KBM-7 (cell line): ENCODE measurements at places on chromosomes 3 and 15.

- no peak for DNase-seq
These were observed 2.0 kb downstream of the SLC22A14 start for GRCh38 chr3:38283810-38284755.

DNA sequence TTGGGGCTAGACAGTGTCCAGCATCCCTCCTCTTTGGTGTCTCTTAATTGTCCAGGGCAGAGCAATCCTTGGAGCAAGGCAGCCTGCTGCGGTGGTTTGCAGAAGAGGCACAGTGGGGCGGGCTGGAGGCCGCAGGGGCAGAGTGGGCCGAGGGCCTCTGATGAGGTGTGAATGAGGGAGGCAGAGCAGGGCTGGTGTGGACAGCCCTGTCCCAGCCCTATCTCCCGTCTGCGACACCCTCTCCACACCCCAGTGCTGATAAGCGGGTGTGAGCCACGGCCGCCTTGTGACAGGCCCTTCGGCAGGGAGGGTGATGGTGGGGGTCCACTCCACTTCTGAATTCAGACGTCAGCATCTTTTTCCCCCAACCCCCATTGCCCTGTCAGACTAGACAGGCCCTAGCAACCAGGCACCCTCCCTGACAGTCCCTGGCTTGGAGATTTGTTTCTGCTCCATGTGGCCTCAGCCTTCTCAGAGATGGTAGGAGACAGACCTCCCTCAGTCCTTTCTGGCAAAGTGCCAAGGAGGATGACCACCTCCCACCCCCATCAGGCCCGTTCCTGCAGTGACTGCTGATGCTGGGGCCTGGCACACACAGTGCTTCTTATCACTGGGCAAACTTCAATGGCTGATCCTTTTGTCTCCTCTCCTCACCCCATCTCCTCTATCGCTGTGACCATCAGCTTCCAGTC, 37.3 kb downstream of the EXOG start:
- DNase-seq, result no peak

GRCh38 chr3:16978234-16978920, 93.6 kb downstream of the PLCL2 start:
- DNase-seq, result no peak

DNA sequence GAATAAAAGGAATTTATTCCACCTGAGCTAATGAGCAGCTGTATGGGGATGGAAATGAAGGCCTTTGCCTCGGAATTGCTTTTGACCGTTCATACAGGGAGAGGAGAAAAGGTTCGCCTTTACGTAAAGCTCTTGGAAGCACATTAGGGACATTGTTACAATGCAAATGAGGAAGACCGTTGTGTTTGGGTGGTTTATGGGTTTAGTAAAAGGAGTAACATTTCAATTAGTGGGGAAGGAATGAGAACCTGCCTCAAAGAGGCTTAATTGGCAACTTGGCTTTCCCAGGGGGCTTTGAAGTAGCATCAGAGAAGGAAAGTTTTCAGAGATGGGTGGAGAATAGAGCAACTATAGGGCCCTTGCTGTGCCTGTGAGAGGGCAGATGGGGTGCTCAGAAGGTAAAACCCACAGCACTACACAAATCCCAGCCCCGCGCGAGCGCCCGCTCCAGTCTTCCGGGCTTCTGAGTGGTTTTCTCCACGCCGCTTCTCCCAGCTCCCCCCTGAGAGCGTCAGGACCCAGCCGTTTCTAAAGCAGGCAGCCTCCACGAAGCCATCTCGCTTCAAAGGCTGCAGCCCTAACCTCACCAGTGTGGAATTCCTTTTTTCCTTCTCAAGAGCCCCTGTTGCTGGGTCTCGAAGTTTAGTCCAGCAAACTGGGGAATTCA, 192.0 kb upstream of the HES1 start:
- DNase-seq, result no peak

GRCh38 chr3:4247391-4247790, 55.8 kb upstream of the SETMAR start:
- DNase-seq, result no peak

DNA sequence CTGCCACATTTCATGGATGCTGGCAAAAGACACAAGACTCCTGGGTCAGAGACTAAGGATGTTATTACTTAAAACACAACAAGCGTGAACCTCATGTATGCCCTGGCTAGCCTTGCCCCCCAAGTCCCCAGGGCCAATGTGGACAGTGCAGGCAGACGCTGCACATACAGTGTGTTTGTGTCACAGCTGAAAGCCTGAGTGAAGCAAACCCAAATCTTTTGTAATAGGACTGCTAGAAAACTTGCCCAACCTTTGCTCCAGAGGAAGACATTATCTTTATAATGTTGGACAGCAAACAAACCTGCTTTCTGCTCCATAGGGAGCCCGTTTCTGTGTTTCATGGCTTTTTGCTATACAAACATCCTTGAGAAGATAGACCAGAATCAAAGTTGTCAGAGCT, 282.0 kb upstream of the RORA start:
- no peak for DNase-seq

- no peak for DNase-seq
These were observed 11.5 kb downstream of the LIPC start for GRCh38 chr15:58443308-58443707.

- DNase-seq, result no peak
These were observed 145.6 kb upstream of the TMCO5A start for GRCh38 chr15:37788767-37789396.

GRCh38 chr3:185405243-185405642, 42.3 kb downstream of the MAP3K13 start:
- DNase-seq, result no peak

DNA sequence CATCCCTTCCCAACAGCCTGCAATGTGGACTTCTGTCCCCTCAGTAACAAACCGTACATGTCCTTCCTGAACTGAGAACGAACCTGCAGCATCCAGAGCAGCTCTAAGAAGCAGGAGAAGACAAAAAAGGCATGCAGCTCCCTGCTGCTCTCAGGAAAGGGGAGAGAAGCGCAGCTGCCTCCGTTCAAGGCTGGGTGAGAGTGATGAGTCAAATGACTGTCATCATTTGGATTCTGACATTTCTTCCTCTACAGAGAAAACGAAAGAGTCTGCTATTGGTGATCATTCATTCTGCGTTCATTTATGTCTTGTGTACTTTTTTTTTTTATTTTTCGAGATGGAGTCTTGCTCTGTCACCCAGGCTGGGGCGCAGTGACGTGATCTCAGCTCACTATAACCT, 677.8 kb downstream of the FHIT start:
- no peak for DNase-seq

DNA sequence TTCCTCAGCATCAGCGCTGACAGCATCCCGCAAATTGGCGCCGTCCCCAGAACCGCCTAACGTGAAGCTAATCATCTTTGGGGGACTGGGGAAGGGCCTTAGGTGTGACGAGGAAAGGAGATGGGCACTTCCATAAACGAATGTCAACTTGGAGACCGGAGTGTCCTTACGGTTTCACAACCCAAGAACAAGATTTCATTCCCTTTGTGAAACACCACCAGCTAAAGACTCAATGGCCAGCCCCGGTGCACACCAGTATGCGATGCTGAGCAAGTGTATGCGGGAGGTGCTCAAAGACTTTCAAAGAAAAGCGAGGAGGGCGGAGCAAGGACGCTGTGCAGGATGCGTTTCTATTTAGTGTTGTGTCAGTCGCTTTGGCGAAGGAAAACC, 759 bp upstream of the TTBK2 start:
- no peak for DNase-seq

DNA sequence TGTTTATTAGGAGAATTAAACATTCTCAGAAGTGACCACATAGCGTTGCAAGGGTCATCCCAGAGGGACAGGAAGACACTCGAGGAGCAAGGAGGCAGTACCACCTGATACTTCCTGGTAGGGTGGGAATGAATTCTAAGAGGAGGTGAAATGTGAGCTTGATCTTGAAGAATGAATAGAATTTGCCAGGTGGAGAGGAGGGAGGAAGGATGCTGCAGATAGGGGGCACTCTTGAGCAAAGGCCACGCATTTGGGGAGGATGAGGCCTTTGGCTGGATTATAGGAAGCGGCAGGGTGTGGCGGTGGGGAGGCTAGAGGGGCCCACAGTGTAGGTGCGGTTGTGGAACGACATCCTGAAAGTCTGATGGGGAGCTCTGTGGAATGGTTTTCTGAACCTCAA, 33.5 kb downstream of the CHCHD6 start:
- no peak for DNase-seq

DNA sequence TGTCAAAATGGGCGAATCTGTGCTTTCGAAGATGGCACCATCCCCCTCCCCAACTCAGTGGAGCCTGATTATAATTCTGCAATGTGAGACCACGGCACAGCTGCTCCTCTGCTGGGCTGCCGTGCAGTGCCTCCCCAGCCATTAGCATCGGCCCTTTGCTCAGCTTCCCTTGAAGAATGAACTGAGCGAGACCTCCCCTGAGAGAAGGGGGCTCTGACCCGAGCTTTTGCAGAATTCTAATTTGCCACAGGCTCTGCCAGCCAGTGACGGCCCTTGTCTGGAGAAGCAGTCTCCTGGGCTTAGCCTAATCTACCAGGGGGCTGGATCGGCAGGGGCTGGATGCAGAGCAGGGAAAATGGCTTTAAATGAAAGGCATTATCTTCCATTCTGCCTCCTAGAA, 57.2 kb downstream of the GLDN start:
- no peak for DNase-seq

- no peak for DNase-seq
These were observed 27.9 kb downstream of the IFT122 start for GRCh38 chr3:129467932-129468331.

DNA sequence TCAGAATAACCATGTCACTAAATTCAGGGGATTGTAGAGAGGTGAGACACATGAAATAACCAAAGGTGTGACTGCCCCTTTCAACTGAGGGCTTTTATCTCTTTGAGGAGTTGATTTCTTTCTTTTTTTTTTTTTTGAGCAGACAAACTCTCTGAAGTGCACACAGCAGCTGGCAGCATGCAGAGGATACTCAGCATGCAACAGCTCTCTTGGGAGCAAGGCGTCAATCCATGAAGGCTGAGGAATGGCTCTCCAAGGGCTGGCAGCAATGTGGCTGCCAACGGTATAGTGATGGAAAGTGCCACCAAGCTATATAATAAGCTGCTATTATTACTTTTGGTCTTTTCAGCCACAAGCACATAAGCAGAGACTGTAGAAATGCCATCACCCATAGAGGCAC, 226.7 kb upstream of the FEZF2 start:
- DNase-seq, result no peak

DNA sequence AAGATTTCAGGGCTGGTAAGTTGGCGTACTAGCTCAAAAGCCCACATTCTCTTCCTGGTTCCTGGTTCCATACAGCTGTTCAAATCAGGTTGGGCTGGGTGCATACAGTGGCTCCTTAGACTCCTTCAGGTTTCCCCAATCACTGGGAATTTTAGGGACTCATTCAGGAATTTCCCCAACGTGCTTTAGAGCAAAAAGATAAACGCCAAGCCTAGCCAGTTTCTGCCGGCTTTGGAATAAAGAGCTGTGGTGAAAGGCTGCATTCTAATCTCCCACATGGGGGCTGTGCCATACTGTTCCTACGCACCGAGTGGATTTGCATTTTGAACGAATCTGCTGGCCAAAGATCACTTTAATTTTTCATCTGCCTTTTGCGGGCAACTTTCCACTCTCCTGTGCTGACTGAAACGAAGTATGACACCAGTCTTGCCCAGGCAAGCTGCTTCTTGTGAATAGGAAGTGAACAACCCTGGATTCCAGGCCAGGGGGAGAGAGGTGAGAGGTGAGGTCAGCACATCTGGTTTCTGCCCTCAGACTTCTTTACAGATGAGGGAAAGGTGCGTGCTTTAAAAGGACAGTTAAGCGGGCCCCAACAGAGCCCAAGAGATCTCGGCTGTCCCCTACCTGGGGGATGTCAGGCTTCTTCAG, 184.2 kb upstream of the PDZRN3 start:
- DNase-seq, result no peak

DNA sequence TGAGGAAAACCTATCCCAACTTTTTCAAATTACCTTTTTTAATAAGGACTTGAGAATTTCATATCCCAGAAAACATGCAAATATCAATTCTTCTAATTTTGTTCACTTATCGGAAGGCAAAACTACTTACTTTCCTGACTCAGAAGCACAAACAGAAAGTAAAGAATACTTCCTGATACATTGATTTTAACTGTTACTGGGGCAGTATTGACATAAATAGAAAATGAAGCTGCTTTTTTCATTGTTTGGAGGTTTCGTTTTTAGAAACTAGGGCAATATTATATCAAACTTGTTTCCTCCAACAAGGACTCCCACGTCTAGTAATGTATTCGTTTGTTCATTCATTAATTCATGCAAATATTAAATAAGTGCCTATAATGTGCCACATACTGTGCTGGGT, 19.1 kb downstream of the PAQR9 start:
- no peak for DNase-seq

GRCh38 chr3:129506231-129506742, 22.2 kb upstream of the RHO start:
- DNase-seq, result no peak

DNA sequence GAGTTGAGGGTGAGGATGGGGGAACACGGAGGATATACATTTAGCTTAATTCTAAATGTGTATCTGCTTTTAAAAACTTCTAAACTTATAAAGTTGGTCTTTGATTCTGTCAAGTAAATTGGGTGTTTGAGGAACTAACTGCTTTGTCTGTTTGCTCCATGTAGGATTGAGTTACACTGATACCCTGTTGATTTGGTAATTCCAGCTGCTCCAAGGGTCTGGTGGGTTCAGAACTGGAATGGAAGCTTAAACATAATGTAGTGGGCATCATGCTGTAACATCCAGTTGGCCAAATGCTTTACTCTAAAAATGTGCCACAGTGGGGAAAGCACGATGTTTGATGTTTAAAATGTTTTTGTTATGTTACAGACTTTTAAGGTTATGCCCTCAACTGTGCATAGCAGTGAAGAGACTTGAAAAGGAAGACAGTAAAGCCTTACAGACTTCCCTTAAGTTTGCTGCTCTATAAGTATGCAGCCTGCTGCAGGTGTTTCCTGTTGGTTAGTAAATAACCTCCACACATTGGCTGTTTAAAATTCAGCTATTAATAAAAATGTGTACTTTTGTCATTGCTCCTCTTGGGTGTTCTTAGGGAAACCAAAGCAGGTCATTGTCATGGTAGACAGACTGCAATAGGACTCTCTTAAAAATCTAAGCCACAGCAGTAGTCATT, 5.9 kb upstream of the EDEM1 start:
- peak; percentile 67 for DNase-seq

DNA sequence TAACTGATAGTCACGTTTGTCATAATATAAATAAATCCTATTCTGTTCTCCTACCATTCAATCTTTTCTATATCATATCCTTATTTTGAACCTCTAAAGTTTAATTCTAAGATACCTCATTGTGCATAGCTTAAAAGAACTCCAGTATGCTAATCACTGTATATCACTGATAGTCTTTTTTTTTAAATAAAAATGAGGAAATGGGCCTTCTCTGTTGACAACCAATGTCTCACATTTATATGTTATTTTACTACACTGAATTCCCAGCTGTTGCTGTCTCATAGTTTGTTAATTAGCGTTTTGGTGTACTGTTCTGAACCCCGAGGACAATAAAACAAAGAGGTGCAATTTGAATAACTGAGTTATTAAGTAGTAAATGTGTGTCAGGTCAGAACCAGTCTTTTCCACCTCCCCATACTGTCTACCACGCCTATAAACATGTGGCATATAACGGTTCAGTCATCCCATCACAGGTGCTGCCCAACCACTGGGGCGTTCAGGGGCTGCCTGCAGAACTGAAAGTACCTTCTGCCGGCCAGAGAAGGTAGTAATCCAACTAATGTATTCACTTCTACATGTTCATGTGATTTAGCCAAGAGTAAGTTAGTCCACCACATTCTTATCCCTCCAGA, 14.9 kb downstream of the CBLB start:
- no peak for DNase-seq
